LHCN-M2 (cell line): ENCODE measurements at places on chromosomes 11 and 22. TPM values are rescaled to one million over a fixed set of nuclear protein-coding genes. Genes with fewer than 3 reads are reported as not detected.
A peak's percentile ranks its signal among the peaks of the same experiment; 100 is the strongest.

GRCh38 chr11:3115321-3115720 lies 49.8 kb downstream of the OSBPL5 start:
- peak; percentile 42 for DNase-seq

Gene TRIM49
- not detected in 2 replicates for total RNA-seq

Gene TMPRSS4
- total RNA-seq = not detected in 2 replicates

Gene RAC2
- 0.69 and 1.1 TPM in 2 replicates for total RNA-seq

DNA sequence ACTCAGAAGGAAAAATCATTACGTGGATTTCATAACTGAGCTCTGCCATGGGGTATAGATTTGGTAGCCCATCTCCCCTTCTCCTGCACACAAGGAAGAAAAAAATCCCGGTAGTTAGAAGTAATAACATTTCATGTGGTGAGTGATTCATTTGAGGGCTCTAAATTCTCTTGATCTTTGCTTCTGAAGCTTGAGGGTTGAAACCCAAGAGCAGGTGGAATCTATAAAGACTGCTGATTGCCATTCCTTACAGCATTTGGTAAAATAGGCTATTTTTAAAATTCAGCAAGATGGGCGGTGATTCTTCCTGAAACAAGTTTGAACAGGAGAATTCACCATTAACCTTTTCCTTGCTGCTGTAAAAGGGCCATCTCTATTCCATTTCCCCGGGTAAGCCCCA lies 266.1 kb downstream of the CADM1 start:
- DNase-seq = peak; percentile 68

DNA sequence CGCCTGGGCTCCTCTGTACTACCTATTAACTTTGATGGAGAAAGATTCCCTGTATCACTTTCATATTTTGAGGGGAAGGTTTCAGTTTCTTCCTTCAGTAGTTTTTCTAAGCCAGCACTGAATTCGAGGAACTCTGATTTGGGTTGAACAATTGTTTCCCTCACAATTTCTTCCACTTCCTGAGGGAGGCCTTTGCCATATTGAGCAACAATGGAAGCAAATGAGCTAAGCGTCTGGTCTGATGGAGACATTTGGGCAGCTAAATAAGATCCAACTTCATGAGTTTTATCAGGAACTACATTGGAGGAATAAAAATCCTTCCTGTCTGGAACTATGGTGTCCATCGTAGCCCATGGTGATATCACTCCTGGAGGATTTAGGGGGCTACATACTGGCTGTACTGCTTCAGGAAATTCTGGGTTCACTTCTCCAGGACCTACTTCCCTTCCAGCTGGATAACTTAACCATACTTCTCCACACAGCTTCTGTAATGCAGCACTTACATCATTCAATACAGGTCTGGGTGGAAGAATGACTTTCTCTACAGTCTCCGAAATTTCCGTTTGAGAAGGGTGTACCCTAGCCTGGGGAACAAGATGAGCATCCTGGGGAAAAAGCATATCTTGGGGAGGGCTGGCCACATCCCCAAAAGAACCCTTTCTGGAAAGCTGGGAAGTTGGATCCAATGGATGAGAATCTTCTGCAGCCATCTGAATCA lies 38.9 kb upstream of the CCDC89 start:
- DNase-seq = no peak

DNA sequence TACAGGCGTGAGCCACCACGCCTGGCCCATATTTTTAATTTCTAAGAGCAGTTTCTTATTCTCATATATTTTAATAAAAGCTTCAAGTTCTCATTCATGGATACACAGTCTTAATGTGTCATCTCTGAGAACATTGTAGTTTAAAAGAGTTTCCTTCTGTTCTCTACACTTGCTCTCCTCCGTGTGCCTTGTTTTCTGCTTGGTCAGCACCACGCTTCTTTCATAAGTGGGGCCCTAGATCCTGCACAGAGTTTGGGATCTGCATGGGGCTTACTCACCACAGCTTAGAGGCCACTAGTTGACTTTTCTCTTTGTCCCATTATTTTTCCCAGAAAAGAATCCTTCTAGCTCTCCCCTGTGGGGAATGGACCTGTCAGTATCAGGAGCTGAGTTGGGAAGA lies 58.8 kb downstream of the PPP6R2 start:
- no peak for DNase-seq

- DNase-seq = peak; percentile 74
Measured at GRCh38 chr11:69044111-69045013, 4.4 kb upstream of the TPCN2 start.

GRCh38 chr11:72091292-72091691 lies 10.6 kb downstream of the LRRC51 start:
- peak; percentile 48 for DNase-seq

Gene LINC01488
- total RNA-seq = not detected in 2 replicates

DNA sequence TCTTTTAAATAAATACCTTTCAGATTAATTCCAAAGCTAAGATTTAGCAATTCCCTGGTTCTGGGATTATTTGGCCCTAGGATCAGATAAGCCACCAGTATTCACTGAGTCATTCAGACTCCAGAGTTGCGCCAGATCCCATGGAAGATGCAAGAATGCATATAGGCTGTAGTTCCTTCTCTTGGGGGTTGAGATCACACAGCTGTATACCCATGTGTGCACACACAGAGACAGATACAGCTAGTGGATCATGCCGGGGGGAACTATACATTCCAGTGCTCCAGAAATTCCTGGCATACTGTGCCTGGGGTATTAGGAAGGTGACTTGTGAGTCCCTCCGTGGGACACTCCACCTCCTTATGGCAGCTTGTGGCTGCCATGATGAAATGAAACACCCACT lies 75.4 kb downstream of the ZBTB16 start:
- peak; percentile 73 for DNase-seq
